ENCODE measurements at places on chromosomes 3 and 15.

GRCh38 chr3:192054881-192055280 lies 593.9 kb downstream of the PYDC2 start:
- DNase-seq = no peak

DNA sequence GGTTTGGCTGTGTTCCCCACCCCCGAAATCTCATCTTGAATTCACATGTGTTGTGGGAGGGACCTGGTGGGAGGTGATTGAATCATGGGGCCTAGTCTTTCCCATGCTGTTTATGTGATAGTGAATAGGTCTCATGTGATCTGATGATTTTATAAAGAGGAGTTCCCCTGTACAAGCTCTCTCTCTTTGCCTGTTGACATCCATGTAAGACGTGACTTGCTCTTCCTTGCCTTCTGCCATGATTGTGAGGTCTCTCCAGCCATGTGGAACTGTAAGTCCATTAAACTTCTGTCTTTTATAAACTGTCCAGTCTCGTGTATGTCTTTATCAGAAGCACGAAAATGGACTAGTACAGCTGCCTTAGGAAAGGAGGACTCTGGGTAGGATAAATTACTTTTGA lies 976.7 kb downstream of the MCTP2 start:
- no peak for DNase-seq

DNA sequence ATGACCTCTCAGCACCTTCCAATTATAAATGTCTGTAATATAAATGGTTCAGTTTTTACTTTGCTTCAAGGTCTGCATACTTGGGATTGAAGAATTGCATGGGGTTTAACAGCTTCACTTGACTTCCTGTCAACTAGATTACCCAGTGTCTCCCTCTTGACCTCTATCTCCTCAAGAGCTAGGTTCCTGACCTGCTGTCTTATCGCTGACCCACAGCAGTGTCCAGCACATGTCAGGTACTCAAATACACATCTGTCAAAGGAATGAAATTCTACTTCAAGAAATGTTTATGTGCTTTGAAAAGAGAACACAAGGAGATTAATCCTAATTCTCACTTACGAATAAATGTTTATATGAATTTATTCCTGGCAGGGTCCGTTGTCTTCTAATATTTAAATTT lies 284.5 kb downstream of the SLC9A9 start:
- no peak for DNase-seq

GRCh38 chr15:66099950-66100671 lies 153.4 kb downstream of the MEGF11 start:
- DNase-seq = no peak
